ENCODE measurements at places on chromosomes 2 and 18.

GRCh38 chr2:2826621-2827020 is 495.5 kb upstream of the MYT1L start:
- H3K27ac ChIP-seq = no peak overlapping the region
- no peaks in the 10 kb centered on the region for H3K27me3 ChIP-seq
- no peaks in the 10 kb centered on the region for H3K36me3 ChIP-seq
- no peak for DNase-seq
- H3K4me3 ChIP-seq = no peak overlapping the region

GRCh38 chr2:116917196-116917595 is 897.3 kb upstream of the DDX18 start:
- no peak overlapping the region for H3K4me3 ChIP-seq
- no peak overlapping the region for H3K27ac ChIP-seq

DNA sequence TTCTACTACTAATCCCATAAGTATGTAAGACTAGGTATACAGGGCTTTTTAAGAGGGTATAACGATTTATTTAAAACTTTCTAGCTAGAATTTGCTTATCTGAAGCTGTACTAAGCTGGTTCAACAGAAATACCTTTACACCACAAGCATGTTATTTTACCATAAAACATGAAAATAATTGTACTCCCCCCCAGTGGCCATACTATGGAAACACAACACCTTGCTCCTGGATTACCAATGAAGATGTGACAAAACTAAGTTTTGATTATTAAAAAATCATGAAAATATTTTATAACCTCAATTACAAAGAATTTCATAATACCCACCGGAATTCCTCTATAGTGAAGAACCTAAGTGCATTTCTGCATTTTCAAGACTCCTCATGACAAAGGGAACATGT is 27.3 kb downstream of the LPIN2 start:
- DNase-seq = no peak
- peaks cover 45% of the 10 kb centered on the region for H3K4me1 ChIP-seq
- H3K36me3 ChIP-seq = peaks cover 7% of the 10 kb centered on the region
- H3K27ac ChIP-seq = no peak overlapping the region
- H3K4me3 ChIP-seq = no peak overlapping the region
- H3K27me3 ChIP-seq = no peaks in the 10 kb centered on the region

GRCh38 chr2:86300496-86300895 is 36.9 kb downstream of the REEP1 start:
- no peaks in the 10 kb centered on the region for H3K27me3 ChIP-seq
- H3K36me3 ChIP-seq = no peaks in the 10 kb centered on the region
- H3K4me1 ChIP-seq = peaks cover 14% of the 10 kb centered on the region
- no peak for DNase-seq

GRCh38 chr2:180872255-180872654 is 108.2 kb upstream of the UBE2E3 start:
- no peaks in the 10 kb centered on the region for H3K4me1 ChIP-seq
- DNase-seq = peak; percentile 35
- H3K27ac ChIP-seq = no peak overlapping the region
- no peaks in the 10 kb centered on the region for H3K36me3 ChIP-seq

DNA sequence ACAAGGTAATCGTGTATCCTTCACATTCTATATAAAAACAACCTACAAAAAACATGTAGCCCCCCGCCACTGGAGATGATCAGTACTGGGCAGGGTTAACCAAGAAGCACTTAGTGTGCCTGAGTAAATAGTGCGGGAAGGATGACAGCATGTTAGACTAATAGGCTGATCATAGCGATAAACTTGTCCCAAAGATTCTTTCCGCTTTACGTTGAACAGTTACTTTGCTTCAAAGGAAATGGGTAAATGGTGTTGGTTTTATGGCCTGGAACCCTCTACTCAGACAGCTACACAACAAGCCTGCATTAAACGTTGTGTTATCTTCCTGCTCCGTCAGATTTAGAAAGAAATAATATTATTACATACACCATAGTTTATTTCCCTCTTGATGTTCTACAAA is 67.7 kb downstream of the CTAGE1 start:
- peaks cover 96% of the 10 kb centered on the region for H3K27me3 ChIP-seq
- no peak for DNase-seq
- no peaks in the 10 kb centered on the region for H3K4me1 ChIP-seq
- H3K36me3 ChIP-seq = no peaks in the 10 kb centered on the region
- H3K4me3 ChIP-seq = no peak overlapping the region

DNA sequence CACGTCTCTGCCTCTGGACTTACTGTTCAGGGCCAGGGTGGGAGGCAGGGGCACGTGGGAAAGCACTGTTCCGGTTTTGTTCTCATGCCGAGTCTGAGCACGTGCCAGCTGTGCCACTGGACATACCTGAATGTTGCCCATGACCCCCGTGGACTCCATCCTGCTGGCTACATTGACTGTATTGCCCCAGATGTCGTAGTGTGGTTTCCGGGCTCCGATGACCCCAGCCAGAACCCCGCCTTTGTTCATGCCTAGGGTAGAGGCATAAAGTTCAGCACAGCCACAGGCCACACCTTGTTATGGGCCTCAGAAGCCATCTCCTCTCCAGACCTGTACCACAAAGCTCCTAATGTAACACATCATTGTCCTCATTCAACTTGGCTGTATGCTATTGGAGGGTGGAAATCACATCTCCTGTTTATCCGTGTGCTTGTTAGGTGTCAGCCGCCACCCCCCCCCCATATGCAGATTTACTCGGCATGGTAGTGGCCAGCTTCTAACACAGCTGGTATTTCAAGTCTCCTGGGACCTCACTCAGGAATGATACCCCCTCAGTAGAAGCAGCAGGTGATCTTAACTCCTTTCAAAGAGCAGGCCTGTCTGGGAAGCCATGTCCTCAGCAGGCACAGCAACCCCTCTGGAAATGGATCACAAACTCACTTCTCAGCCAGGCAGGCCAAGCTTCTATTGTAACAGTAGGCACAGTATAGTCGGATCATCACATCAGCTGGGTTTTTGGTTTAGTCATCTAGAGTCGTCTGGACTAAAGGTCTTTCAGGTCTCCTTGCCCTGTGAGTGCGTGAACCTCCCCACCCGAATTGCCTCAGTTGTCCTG is 27.6 kb downstream of the CENPO start:
- no peaks in the 10 kb centered on the region for H3K4me1 ChIP-seq
- no peak overlapping the region for H3K27ac ChIP-seq
- H3K27me3 ChIP-seq = no peaks in the 10 kb centered on the region
- DNase-seq = no peak

DNA sequence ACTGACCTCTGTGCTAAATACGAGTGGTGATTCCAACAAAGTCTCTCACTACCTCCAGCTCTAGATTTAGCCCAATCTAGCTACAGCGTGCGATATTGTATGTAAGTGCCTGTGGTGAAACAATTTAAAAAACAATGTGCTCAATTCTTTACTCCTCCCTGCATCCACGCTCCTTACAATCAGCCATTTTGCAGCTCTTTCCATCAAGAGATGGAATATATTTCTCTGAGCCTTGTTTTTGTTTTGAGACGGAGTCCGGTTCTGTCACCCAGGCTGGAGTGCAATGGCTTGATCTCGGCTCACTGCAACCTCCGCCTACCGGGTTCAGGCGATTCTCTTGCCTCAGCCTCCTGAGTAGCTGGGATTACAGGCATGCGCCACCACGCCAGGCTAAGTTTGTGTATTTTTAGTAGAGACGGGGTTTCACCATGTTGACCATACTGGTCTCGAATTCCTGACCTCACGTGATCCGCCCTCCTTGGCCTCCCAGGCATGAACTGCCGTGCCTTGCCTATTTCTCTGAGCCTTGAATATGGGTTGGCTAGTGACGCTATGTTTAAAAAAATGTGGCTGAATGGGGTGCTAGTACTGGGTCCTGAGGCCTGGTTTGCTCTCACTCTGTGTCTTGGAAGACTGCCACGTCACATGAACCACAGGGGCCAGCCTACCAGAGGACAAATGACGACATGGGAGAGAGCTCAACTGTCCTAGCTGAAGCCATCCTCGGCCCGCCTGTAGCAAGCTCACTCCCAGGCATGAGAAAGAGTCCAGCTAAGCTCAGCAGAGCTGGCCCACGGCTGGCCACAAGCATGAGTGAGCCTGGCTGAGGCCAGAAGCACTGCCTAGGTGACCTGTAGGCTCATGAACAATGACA is 14.8 kb downstream of the WDFY1 start:
- H3K4me1 ChIP-seq = peaks cover 32% of the 10 kb centered on the region
- H3K27me3 ChIP-seq = no peaks in the 10 kb centered on the region
- peak overlapping the region; percentile 26 for H3K27ac ChIP-seq
- H3K36me3 ChIP-seq = peaks cover 6% of the 10 kb centered on the region
- H3K4me3 ChIP-seq = no peak overlapping the region
- no peak for DNase-seq

- H3K4me1 ChIP-seq = no peaks in the 10 kb centered on the region
- no peak overlapping the region for H3K27ac ChIP-seq
- no peaks in the 10 kb centered on the region for H3K27me3 ChIP-seq
Measured at GRCh38 chr2:53286345-53286744, 481.3 kb upstream of the CHAC2 start.

- no peaks in the 10 kb centered on the region for H3K36me3 ChIP-seq
- no peaks in the 10 kb centered on the region for H3K4me1 ChIP-seq
- no peak overlapping the region for H3K4me3 ChIP-seq
- no peak for DNase-seq
Measured at GRCh38 chr18:75132931-75133525, 75.9 kb downstream of the PTGR3 start.
